ENCODE measurements at places on chromosomes 1 and 21.

GRCh38 chr21:43809853-43810504, 20.6 kb downstream of the RRP1 start:
- DNase-seq, result no peak

DNA sequence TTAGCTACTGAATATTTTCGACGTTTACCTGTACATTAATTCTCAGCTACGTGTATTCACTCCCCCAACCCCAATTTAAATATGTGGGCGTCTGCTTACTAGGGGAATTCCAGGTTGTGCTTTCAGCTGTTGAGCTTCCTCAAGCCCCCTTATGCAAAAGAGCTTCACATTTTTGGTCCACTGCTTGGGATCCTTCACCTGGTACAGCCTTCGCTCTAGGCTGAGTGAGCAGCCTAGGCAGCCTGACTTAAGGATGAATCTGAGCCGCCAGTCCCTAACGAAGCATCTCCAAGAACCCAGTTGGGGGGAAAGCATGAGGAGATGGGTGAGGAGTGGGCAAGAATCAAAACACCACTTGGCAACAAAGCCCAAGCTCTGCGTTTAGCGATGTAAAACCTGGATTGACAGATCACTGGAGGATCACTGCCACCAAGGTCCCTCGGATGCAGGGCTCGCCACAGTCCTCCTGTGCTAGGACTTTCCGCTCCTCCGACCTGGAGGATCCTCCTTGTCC, 674 bp downstream of the BCL10 start:
- no peak for DNase-seq

- no peak for DNase-seq
Measured at GRCh38 chr1:23074012-23074411, 54.7 kb downstream of the KDM1A start.

- no peak for DNase-seq
Measured at GRCh38 chr1:167262836-167263235, 42.1 kb downstream of the POU2F1 start.

DNA sequence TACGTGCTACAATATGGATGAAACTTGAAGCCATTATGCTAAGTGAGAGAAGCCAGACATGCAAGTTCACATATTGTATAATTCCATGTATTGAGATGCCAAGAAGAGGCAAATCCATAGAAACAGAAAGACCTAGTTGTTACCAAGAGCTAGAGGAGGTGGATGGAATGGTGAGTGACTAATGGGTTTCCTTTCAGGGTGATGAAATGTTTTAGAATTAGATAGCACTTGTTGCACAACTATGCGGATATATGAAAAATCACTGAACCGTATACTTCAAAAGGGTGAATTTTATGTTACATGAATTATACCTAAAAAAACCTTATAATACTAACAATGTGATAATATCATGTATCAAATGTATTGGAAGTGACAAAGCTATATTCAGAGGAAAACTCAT, 18.1 kb downstream of the EPHA10 start:
- no peak for DNase-seq

DNA sequence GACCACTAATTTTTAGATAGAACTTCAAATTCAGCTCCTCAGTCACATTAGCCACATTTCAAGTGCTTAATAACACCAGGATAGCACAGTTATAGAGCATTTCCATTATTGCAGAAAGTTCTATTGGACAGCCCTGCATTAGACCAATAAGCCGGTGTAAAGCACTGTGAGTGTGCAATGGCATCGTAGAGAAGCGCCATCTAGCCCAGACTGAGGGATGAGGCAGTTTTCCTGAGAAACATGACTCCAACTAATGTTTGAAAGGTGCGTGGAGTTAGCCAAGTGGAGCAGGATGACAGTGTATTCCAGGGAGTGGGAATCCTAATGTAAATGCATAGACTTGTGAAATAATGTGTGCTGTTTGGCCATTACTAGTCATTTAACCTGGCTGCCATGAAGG, 7.7 kb downstream of the RPE65 start:
- no peak for DNase-seq
